ENCODE measurements at places on chromosomes 11 and 22. TPM values are rescaled to one million over a fixed set of nuclear protein-coding genes. Genes with fewer than 3 reads are reported as not detected.

Gene IL18
- total RNA-seq = not detected

Gene CBLIF
- not detected for total RNA-seq

Gene MS4A12
- not detected for total RNA-seq

Gene RCOR2
- 2.0 TPM for total RNA-seq

Gene XRRA1
- total RNA-seq = 10.8 TPM

Gene HEPN1
- not detected for total RNA-seq

Gene BIRC2
- total RNA-seq = 55.6 TPM

Gene SUSD2
- total RNA-seq = 17.5 TPM

Gene APOA4
- total RNA-seq = not detected

Gene TOP3B
- total RNA-seq = 14.7 TPM

Gene MCAM
- total RNA-seq = 33.9 TPM

Gene CEP126
- 4.2 TPM for total RNA-seq

Gene RIMBP3B
- 0.26 TPM for total RNA-seq

Gene TRIM51
- total RNA-seq = not detected

Gene BEST1
- 1.2 TPM for total RNA-seq

Gene NTM
- 35.0 TPM for total RNA-seq

Gene OR51B5
- 0.40 TPM for total RNA-seq

Gene OR4A16
- total RNA-seq = not detected

Gene RASGRP2
- not detected for total RNA-seq

Gene HYOU1
- 167 TPM for total RNA-seq

Gene PRR5L
- 7.6 TPM for total RNA-seq

Gene ANO5
- 2.3 TPM for total RNA-seq

Gene C11orf16
- total RNA-seq = not detected

Gene C11orf65
- 0.62 TPM for total RNA-seq

Gene PDGFB
- total RNA-seq = 1.1 TPM

Gene UCP3
- 0.26 TPM for total RNA-seq

Gene TEX12
- total RNA-seq = 0.13 TPM

Gene BIK
- not detected for total RNA-seq

Gene BCR
- total RNA-seq = 65.6 TPM

Gene CCDC116
- 0.19 TPM for total RNA-seq

Gene RFPL3
- total RNA-seq = not detected

Gene B3GAT1
- not detected for total RNA-seq

Gene OR5M10
- total RNA-seq = not detected

Gene KCNJ11
- not detected for total RNA-seq

Gene MPZL2
- total RNA-seq = 0.56 TPM

Gene F2
- not detected for total RNA-seq

Gene GUCY1A2
- total RNA-seq = 0.31 TPM

Gene CASP4
- 166 TPM for total RNA-seq

Gene PARVG
- 0.13 TPM for total RNA-seq

Gene NXPE2
- total RNA-seq = 0.06 TPM

Gene RGL4
- not detected for total RNA-seq

Gene STIM1
- 51.0 TPM for total RNA-seq

Gene PATE4
- not detected for total RNA-seq

Gene YWHAH
- 95.9 TPM for total RNA-seq

Gene CBX7
- total RNA-seq = 6.2 TPM

Gene DGAT2
- total RNA-seq = 0.25 TPM

Gene TCN1
- under 0.01 TPM for total RNA-seq

Gene KCNQ1OT1
- 2.3 TPM for total RNA-seq

Gene NRXN2
- total RNA-seq = 30.3 TPM

Gene LTO1
- total RNA-seq = 22.4 TPM

Gene NLRP6
- total RNA-seq = not detected

Gene SCT
- total RNA-seq = not detected

Measured in aortic smooth muscle cell (primary cell).